Smooth muscle cell of the coronary artery (primary cell): ENCODE measurements at places on chromosomes 6 and 20. TPM values are rescaled to one million over a fixed set of nuclear protein-coding genes. Genes with fewer than 3 reads are reported as not detected.

The COMMD7 gene
- 9.4 and 25.1 TPM in 2 replicates for total RNA-seq

The GTF3C6 gene
- 32.1 and 52.0 TPM in 2 replicates for total RNA-seq

The NHLRC1 gene
- 1.9 and 3.2 TPM in 2 replicates for total RNA-seq

The TGIF2 gene
- 1.8 and 12.1 TPM in 2 replicates for total RNA-seq

The PRR18 gene
- not detected in 2 replicates for total RNA-seq

The ERVFRD-1 gene
- not detected in 2 replicates for total RNA-seq

The TLDC2 gene
- 0.15 TPM in 1 of 2 replicates, not detected in the other for total RNA-seq

The PSMG4 gene
- total RNA-seq = 36.7 and 45.8 TPM in 2 replicates

The BPIFA1 gene
- not detected in 2 replicates for total RNA-seq

The ARFGEF3 gene
- total RNA-seq = under 0.01 and 0.08 TPM in 2 replicates

The PSORS1C1 gene
- total RNA-seq = 1.2 and 1.5 TPM in 2 replicates

The KIF3B gene
- total RNA-seq = 25.9 and 35.9 TPM in 2 replicates

The SYCP2 gene
- total RNA-seq = 0.45 and 0.70 TPM in 2 replicates
